ENCODE measurements at places on chromosomes 13 and 19. TPM values are rescaled to one million over a fixed set of nuclear protein-coding genes. Genes with fewer than 3 reads are reported as not detected.

ATXN8OS gene
- 2.2 TPM for total RNA-seq

CPT1C gene
- total RNA-seq: 58.5 TPM

USHBP1 gene
- 1.3 TPM for total RNA-seq

EMC10 gene
- 51.3 TPM for total RNA-seq

SYNGR4 gene
- not detected for total RNA-seq

FFAR2 gene
- not detected for total RNA-seq

CBY2 gene
- not detected for total RNA-seq

MYO1F gene
- 1.6 TPM for total RNA-seq

SAMD1 gene
- 36.3 TPM for total RNA-seq

ZNF729 gene
- total RNA-seq: not detected

LACC1 gene
- 4.7 TPM for total RNA-seq

SIGLEC8 gene
- 0.63 TPM for total RNA-seq

IZUMO2 gene
- total RNA-seq: not detected

HSD17B14 gene
- total RNA-seq: 1.3 TPM

SLITRK5 gene
- 50.1 TPM for total RNA-seq

ZNF878 gene
- total RNA-seq: 0.63 TPM

SIRT6 gene
- total RNA-seq: 13.1 TPM

HSH2D gene
- not detected for total RNA-seq

FKBP8 gene
- 141 TPM for total RNA-seq

PCSK4 gene
- 3.8 TPM for total RNA-seq

ZNF649 gene
- total RNA-seq: 47.3 TPM

LILRA2 gene
- 0.31 TPM for total RNA-seq

PTPRH gene
- not detected for total RNA-seq

ARHGAP45 gene
- total RNA-seq: 2.8 TPM

FBXO46 gene
- total RNA-seq: 14.7 TPM

CAPS gene
- total RNA-seq: 6.6 TPM

ZNF90 gene
- 7.5 TPM for total RNA-seq

IQCN gene
- total RNA-seq: 2.5 TPM

KIRREL2 gene
- total RNA-seq: 0.94 TPM

TPTE2 gene
- total RNA-seq: not detected

IFNL1 gene
- not detected for total RNA-seq

NOTCH3 gene
- total RNA-seq: 19.4 TPM

QPCTL gene
- total RNA-seq: 4.7 TPM

IZUMO1 gene
- not detected for total RNA-seq

RYR1 gene
- total RNA-seq: 9.1 TPM

LPAR2 gene
- 43.8 TPM for total RNA-seq

NCR1 gene
- total RNA-seq: not detected

All from parietal lobe (tissue), 2 donors.